Activated T-helper 2 cell treated with anti-CD3 and anti-CD28 coated beads, Interferon-gamma antibody, Interleukin-2, Interleukin-4, amounts not matched to agents 10 μg/mL and 5 μg/mL and 100 μg/mL, durations not matched to agents 14 hours and 24 hours and 36 hours (primary cell): ENCODE measurements at places on chromosomes 5 and 9. TPM values are rescaled to one million over a fixed set of nuclear protein-coding genes. Genes with fewer than 3 reads are reported as not detected.
A peak's percentile ranks its signal among the peaks of the same experiment; 100 is the strongest.

GRCh38 chr5:54230936-54231685 is 79.3 kb downstream of the ARL15 start:
- no peak overlapping the region for H3K27ac ChIP-seq
- H3K36me3 ChIP-seq: no peaks in the 10 kb centered on the region
- peaks cover 2% of the 10 kb centered on the region for H3K4me1 ChIP-seq
- no peak overlapping the region for H3K4me3 ChIP-seq
- peaks cover 11% of the 10 kb centered on the region for H3K27me3 ChIP-seq

DNA sequence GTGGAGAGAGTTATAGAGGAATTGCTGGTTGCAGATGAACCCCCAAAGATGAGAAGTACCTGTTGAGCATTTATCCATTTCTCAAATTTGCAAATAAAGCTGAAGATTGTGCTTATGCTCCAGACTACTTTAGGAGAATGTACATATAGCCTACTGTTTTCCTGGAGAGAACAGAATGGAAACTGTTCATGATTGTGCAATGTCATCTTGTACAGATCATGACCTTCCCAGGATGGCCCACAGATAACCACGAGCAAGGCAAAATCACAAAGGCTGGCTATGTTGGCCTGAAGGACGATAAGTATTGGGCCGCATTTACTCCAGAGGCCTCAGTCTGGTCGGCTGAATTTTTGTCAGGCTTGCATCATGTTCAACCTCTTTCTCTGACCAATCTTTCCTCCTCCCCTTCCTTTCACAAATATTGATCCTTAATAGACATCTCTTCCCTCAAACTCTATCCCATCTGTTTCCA is 28.5 kb upstream of the RICTOR start:
- H3K36me3 ChIP-seq: peaks cover 37% of the 10 kb centered on the region
- DNase-seq: no peak
- H3K27ac ChIP-seq: no peak overlapping the region
- no peak overlapping the region for H3K4me3 ChIP-seq
- H3K4me1 ChIP-seq: peaks cover 6% of the 10 kb centered on the region

- peaks cover 60% of the 10 kb centered on the region for H3K36me3 ChIP-seq
- H3K27me3 ChIP-seq: no peaks in the 10 kb centered on the region
- peaks cover 61% of the 10 kb centered on the region for H3K4me1 ChIP-seq
- H3K27ac ChIP-seq: peak overlapping the region; percentile 100
- peak overlapping the region; percentile 100 for H3K4me3 ChIP-seq
These were observed 681 bp upstream of the ETF1 start for GRCh38 chr5:138543730-138544104.

Gene SELENOP
- not detected in 2 replicates for total RNA-seq

DNA sequence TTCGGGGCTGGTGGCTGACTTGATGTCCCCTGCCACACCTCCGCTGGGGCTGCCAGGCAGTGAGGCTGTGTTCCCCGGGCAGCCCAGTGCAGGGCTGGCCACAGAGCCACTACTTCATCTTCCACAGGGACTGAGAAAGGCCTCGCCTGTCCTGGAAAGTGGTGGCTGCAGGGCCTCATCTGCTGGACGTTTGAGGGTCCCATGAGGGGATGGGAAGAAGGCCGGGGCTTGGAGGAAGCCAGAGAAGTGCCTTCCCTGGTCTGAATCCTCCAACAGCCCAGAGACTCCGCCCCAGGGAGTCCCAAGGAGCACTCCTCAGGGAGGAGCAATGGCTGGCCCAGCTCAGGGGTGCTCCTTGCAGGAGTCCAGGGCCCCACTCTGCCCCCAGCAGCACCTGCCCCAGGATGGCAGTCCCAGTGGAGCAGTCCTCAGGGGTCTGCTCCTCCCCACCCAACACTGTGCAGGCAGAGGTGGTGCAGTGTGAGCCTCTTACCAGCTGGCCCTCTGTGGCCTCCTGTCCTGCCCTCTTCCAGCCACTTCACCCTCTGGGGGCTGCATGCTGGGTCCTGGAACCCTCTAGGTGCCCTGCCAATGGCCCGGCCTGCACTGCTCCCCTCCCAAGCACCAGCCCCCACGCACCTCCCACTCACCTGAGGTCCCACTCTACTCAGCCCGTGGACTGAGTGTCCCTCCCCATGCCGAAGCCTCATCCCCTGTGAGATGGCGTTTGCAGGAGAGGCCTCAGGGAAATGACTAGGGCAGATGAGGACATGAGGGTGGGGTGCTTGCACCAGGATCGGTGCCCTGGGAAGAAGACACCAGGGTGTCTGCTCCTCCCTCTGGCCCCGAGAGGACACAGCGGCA is 47.3 kb upstream of the COL5A1 start:
- H3K27ac ChIP-seq: no peak overlapping the region
- no peaks in the 10 kb centered on the region for H3K4me1 ChIP-seq
- no peaks in the 10 kb centered on the region for H3K27me3 ChIP-seq
- H3K36me3 ChIP-seq: no peaks in the 10 kb centered on the region
- H3K4me3 ChIP-seq: no peak overlapping the region
- no peak for DNase-seq

Gene TXNDC8
- not detected in 2 replicates for total RNA-seq

DNA sequence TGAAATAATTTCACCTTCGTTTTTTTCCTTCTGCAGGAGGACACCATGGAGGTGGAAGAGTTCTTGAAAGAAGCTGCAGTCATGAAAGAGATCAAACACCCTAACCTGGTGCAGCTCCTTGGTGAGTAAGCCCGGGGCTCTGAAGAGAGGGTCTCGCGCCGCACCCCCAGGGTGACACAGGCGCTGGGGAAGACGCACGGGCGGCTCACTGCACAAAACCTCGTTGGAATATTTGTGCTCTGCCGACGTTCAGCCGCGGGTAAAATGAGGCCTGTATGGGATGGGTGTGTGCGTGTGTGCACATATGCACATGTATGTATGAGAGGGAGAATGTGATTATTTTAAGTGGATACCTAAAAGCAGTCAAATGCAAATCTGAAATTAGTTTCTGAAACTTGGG is 24.5 kb downstream of the QRFP start:
- no peak for DNase-seq
- H3K27me3 ChIP-seq: no peaks in the 10 kb centered on the region
- H3K36me3 ChIP-seq: peaks cover 18% of the 10 kb centered on the region
- H3K4me1 ChIP-seq: no peaks in the 10 kb centered on the region
- H3K4me3 ChIP-seq: no peak overlapping the region

Gene LSM11
- 8.7 and 8.9 TPM in 2 replicates for total RNA-seq

DNA sequence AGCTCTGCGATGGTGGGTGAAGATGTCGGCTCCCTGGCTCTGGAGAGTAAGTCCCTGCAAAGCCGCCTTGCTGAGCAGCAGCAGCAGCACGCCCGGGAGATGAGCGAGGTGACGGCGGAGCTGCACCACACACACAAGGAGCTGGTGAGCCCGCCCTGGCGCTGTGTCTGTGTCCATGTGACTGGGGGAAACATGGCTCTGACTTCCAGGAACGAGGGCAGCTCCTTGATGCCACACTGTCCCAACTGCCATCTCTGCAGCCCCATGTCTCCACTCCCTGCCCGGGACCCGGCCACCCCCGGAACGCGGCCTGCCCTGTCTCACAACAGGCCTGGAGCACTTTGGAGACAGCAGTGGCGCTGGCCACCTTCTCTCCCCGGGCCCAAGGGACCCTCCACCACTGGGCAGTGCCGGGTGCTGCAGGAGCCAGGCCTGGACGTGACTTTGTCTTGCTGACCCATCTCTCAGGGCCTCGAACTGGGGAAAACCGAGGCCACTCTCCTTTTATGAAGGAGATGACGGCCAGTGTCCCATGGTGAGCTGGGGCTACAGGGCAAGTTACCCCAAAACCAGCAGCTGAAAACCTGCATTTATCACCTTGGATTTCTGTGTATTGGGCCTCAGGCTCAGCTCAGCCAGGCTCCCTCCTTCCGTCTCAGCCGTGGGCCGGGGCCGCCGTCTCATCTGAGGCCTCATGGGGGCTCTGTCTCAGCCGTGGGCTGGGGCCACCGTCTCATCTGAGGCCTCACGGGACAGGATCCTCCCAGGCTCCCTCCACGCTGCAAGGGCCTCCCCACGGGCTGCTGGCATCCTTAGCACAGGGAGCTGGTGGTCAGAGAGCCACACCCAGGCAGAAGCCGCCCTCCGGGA is 28.6 kb downstream of the CEP72 start:
- no peak overlapping the region for H3K27ac ChIP-seq
- no peaks in the 10 kb centered on the region for H3K4me1 ChIP-seq
- no peaks in the 10 kb centered on the region for H3K27me3 ChIP-seq
- H3K4me3 ChIP-seq: no peak overlapping the region
- DNase-seq: no peak

- no peak overlapping the region for H3K27ac ChIP-seq
- no peaks in the 10 kb centered on the region for H3K36me3 ChIP-seq
- peaks cover 17% of the 10 kb centered on the region for H3K27me3 ChIP-seq
- no peaks in the 10 kb centered on the region for H3K4me1 ChIP-seq
- no peak overlapping the region for H3K4me3 ChIP-seq
- DNase-seq: no peak
These were observed 68.2 kb downstream of the EBF1 start for GRCh38 chr5:159031513-159031912.

Gene FOXD1
- 0.11 and 0.25 TPM in 2 replicates for total RNA-seq

DNA sequence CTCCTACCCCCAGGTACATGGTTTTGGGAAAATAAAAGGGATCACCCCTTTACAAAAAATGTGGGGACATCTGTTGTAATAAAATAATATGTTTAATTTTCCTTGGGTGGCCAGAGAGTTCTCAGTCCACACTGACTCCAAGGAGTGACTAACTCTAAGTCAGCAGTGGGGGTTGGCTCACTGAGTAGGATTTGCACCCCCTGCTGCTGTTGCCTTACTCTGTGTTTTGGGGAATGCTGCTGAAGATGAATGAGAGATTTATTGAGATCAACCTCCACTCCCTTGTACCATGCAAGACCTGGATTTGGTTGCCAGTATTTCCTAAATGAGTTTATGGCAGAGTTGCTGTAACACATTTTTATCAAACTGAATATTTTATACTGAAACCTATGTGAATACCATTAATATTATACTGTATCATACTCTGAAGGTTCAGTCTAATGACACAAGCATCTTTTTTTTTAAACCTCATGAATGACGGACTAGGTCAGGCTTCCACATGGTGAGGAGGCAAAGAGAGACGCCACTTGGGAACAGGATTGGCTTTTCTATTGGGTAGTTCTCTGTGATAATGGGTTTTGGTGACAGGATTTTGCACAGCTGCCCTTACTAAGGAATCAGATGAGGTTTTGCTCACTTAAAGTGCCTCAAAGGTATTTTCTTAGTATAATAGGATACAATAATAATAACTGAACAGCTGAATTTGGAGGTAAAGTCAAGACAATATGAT is 121.3 kb upstream of the OSMR start:
- DNase-seq: no peak
- no peaks in the 10 kb centered on the region for H3K36me3 ChIP-seq
- H3K4me1 ChIP-seq: peaks cover 2% of the 10 kb centered on the region

Gene CBY3
- 0.39 and 0.51 TPM in 2 replicates for total RNA-seq

- H3K36me3 ChIP-seq: peaks cover 12% of the 10 kb centered on the region
- no peak overlapping the region for H3K27ac ChIP-seq
- no peaks in the 10 kb centered on the region for H3K4me1 ChIP-seq
- no peaks in the 10 kb centered on the region for H3K27me3 ChIP-seq
- no peak overlapping the region for H3K4me3 ChIP-seq
These were observed 44.2 kb upstream of the CFAP157 start for GRCh38 chr9:127662617-127663016.

Gene FYB1
- total RNA-seq: 66.4 and 70.7 TPM in 2 replicates

DNA sequence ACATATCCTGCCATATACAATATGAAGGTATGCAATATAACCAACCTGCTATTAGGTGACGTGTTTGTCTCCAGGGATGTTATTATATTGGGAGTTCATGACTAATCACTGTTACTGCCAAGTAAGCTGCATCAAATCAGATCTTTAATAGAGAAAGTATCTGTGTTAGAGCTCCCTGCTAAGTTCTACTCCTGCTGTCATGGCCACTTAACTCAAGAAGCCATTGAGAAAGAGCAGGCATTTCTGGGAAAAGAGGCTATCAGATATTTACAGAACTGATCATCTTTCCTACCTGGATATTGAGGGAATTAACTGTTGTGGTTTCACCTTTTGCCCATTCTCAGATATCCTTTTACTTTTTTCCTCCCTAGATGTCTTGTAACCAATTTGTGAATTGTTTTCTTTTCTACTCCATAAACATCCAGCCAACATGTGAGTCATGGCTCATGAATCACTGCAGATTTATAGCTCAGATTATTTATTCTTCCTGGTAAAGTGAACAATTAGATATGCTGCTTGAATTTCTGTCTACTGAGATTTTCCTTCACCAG is 634.8 kb upstream of the FAM174A start:
- no peaks in the 10 kb centered on the region for H3K4me1 ChIP-seq
- H3K36me3 ChIP-seq: no peaks in the 10 kb centered on the region
- H3K27me3 ChIP-seq: no peaks in the 10 kb centered on the region

- H3K27ac ChIP-seq: no peak overlapping the region
- no peak overlapping the region for H3K4me3 ChIP-seq
- no peaks in the 10 kb centered on the region for H3K4me1 ChIP-seq
- H3K27me3 ChIP-seq: no peaks in the 10 kb centered on the region
- no peaks in the 10 kb centered on the region for H3K36me3 ChIP-seq
These were observed 664.7 kb downstream of the ACTL7B start for GRCh38 chr9:108191065-108191464.

GRCh38 chr5:71586052-71586940 is 844 bp upstream of the MCCC2 start:
- peaks cover 14% of the 10 kb centered on the region for H3K36me3 ChIP-seq
- DNase-seq: no peak
- peak overlapping the region; percentile 94 for H3K4me3 ChIP-seq
- H3K27me3 ChIP-seq: no peaks in the 10 kb centered on the region

- H3K27ac ChIP-seq: no peak overlapping the region
- H3K36me3 ChIP-seq: no peaks in the 10 kb centered on the region
- DNase-seq: no peak
These were observed 165.3 kb downstream of the BNC2 start for GRCh38 chr9:16705111-16705604.

Gene PRDM9
- total RNA-seq: not detected in 2 replicates

Gene C7
- not detected in 2 replicates for total RNA-seq

GRCh38 chr5:169442403-169442874 is 141.1 kb upstream of the SPDL1 start:
- no peaks in the 10 kb centered on the region for H3K36me3 ChIP-seq
- H3K27me3 ChIP-seq: no peaks in the 10 kb centered on the region
- no peak overlapping the region for H3K27ac ChIP-seq
- H3K4me1 ChIP-seq: no peaks in the 10 kb centered on the region
- H3K4me3 ChIP-seq: no peak overlapping the region

DNA sequence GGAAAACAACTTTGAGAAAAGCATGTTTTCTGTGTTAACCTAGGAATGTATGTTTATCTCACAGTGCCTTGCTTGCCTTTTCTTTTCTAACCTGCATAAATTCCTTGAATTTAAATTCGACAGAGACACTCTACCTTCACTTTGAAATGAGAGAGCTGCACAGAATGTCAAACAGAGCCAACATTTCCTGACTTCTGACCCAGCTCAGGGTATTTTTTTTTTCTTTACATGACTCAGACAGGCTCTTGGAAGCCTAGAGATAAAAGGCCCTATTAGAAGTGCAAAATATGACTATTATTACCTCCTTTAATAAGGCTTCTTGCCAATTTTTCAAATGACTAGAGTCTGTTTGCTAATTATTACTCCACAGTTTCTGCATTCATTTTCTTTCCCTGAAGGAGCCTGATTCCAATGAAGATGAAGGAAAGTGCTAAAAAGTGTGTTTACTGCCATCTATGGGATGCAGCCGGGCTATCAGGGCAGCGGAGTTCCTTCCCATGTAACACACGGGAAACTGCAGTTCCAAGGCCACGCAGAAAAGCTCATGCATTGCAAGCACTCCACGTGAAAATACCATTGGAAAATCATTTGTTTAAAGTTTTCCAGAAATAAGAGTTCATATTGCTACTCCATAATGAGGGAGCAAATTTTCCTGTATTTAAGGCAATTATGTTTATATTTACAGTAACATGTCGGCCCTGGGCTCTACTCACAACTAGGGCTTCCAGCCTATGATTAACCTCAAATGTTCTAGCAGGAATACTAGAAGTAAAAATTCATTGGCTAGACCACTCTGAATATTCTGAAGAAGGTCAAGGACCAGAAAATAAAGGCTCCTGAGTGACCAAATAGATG is 485.6 kb downstream of the ZSWIM6 start:
- no peaks in the 10 kb centered on the region for H3K4me1 ChIP-seq
- no peak overlapping the region for H3K4me3 ChIP-seq
- no peaks in the 10 kb centered on the region for H3K36me3 ChIP-seq
- no peak overlapping the region for H3K27ac ChIP-seq
- no peak for DNase-seq
